ENCODE measurements at places on chromosomes 6 and 20.

DNA sequence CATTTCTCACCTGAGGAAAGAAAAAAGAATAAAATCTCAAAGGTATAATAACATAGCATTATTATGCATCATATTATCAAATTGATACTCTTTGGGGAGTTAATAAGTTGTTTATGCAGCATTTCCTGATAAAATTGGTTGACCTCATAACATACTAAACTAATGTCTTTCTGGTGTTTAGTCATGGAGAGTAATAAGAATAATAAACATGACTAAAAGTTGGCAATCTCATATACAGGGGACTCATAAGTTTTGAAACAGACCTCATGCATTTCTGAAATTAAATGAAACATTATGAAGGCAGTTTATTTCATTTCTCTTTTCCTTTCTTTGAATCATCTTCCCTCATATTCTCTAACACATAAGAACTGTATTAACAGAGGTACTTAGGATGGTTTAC is 60.5 kb upstream of the PRDM1 start:
- DNase-seq, result no peak

- DNase-seq, result no peak
Measured at GRCh38 chr20:36988494-36988966, 37.0 kb upstream of the SAMHD1 start.

- no peak for DNase-seq
Measured at GRCh38 chr20:44707018-44707579, 8.1 kb upstream of the CCN5 start.

GRCh38 chr6:140879946-140880345 is 1252.8 kb upstream of the GJE1 start:
- DNase-seq, result no peak

DNA sequence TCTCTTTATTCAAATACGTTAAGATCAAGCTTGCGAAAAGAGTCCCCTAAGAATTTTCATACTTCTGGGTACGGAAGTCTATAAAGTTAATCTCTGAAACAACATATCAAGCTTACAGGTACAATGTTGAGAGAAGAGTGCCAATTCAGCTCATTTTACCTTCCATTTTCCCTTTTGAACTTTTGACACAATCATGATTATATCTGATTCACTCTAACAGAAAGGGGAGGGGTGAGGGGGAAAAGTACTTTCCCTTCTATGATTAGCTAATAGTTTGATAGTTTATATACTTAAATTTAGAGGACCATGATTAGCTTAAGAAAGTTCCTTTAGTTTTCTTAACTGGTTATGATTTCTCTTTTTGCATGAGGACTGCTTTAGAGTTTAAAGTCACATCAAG is 33.5 kb downstream of the SNX3 start:
- DNase-seq, result no peak

DNA sequence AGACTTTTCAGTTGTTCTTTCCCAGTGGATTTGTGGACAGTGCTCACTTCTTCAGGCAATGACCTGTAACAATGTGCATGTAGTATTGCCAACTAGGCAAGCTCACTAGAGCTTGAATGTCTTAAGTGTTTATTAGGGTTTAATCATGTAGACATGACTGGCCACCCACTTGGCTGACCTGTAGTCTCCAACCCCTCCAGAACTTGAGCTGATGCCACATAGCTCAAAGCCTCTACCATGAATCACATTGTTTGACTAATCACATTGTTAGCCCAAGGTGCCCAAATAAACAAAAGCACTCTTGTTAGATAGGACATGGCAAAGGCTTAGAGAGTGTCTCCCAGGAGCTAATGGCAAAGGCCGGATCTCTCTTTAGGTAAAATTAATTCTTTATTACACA is 272.7 kb downstream of the GRIK2 start:
- DNase-seq, result no peak

DNA sequence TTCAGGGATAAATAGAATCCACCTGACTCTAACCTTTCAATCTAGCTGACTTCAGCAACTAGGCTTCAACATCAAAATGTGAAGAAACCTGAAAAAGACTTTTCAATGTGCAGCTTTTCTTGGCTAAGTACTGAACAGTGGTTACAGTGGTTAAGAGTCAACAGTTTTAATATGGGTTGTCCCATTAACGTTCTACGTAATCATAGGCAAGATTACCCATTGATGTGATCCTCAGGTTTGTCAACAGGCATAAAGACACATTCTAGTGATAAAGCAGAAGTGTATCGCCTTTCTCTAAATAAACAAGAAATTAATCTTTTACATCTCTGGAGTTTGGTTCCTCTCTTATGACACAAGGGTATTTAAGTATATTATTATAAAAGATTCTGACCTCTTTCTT is 154.1 kb upstream of the RUNX2 start:
- no peak for DNase-seq

- DNase-seq, result no peak
Measured at GRCh38 chr20:18233408-18233943, 54.9 kb upstream of the ZNF133 start.

- no peak for DNase-seq
Measured at GRCh38 chr6:11975353-11975977, 36.6 kb upstream of the HIVEP1 start.

DNA sequence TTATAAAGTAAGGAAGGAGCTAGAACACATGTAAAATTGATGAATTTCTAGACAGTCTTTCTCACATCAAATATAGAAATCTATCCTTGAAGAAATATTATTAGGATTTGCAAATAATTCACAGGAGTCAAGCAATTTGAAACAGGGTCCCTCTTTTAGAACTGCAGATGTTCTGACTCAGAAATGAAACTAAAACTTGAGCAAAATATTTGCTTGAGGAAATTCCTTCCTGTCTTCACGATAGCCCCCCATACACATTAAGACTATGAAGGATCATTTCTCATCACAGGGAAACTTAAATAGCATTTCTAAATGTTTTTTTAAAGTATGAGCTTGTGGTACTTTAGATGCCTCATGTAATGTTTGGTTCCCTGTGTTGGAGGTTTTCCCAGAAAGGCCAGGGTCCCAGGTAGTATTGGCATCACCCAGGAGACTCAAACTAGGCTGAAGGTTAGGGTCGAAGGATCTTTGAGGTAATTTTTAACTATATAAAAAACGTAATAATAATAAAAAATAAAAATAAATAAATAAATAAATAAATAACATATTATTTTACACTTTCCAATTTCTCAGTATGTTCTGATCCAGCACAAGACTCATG is 144.0 kb upstream of the TBX18 start:
- DNase-seq, result no peak

DNA sequence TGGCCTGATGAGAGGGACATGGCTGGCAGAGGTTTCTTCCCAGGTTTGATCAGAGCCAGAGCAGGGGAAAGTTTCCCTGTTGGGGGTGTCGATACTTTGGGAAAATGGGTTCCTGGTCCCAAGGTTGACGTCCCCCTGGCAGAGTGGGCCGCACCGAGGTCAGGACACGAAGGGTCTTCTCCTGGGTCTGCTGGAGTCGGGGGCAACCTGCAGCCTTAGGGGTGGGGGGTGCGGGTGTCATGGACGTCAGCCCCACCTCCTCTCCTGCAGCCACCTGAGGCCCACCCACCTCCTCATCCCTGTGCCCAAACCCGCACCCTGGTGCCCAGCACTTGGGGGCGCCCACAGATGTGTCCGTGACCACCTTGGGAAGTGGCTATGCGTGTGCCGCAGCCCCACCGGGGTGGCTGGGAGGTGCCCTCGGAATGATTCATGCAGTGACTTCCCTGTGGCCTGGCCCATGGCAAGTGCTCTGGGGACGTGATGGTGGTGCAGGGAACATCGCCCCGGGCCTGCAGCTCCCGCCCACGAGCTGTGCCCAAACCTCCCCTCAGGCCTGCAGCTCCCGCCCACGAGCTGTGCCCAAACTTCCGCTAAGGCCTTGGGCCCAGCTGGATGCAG is 64.9 kb downstream of the YTHDF1 start:
- no peak for DNase-seq

DNA sequence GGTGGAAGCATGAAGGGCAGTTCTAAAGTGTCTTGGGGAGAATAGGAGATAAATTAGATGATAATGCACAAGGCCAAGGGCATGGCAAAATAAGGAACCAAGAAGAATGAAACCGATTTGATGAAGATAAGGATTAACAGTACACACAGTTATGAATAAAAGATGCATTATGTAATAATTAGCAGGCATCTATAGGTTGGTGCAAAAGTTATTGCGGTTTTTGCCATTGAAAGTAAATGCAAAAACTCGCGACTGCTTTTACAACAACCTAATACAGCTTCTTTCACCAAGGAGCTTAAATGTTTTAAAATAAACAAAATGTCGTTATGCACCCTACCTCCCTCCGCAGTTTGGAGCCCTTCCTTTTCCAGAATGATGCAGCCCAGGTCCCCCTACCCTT is 29.0 kb downstream of the MAS1 start:
- DNase-seq, result no peak

- DNase-seq, result no peak
Measured at GRCh38 chr6:96947055-96947454, 22.5 kb downstream of the KLHL32 start.

DNA sequence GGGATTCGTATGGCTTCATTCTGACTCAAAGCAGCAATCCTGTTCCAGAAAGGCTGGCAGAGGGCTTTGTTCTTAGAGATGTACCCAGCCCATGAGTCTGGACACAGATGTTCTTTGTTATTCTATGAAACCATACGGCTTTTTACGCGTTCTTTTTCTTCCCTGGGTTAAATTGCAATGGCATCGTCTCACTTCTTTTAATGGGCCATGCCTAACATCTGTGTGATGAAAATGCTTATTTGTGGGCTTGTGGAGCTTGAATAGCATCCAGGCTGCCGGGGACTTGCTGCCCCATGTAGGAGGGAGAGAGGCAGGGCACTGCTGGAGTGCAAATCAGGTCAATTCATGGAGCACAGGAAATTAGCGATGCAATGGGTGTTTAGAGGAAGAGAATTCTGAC is 19.4 kb downstream of the FAM50B start:
- DNase-seq, result no peak

- DNase-seq, result no peak
Measured at GRCh38 chr6:146872426-146872785, 273.6 kb downstream of the ADGB start.

DNA sequence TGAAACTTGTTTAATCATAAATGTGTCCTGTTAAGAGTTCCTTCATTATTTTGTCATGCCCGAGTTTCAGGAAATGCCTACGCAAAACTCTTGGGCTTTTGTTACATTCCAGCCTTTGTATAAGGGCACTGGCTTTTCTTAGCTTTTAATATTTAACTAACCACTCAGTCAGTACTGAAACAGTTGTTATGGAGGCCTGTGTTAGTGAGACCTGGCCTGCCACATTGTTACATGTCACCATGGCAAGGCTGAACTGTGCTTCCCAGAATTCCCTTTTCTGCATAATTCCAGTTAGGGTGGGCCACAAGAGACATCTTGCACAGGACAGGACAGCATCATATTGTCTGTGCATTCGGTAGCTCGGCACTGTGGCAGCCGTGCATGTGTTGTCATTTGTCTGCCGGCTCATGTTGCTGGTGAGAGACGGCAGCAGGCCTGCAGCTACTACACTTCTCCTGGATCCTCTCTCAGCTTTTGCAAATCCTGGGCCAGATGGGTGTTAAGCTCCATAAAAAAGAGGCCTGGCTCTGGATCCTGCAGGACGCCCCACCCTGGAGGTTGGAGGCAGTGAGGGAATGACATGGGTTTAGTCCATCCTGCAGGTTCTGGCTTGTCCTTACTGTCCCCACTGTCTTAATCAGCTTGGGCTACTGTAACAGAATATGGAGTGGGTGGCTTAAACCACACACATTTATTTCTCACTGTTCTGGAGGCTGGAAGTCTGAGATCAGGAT is 128.8 kb upstream of the DTNBP1 start:
- DNase-seq, result no peak

Measured in stimulated activated CD4-positive, alpha-beta T cell treated with anti-CD3 and anti-CD28 coated beads, Interleukin-1b, Interleukin-23, amount 100 ng/mL, for 24 hours (primary cell).